NCI-H774 (cell line): ENCODE measurements at places on chromosomes 12 and 14.

DNA sequence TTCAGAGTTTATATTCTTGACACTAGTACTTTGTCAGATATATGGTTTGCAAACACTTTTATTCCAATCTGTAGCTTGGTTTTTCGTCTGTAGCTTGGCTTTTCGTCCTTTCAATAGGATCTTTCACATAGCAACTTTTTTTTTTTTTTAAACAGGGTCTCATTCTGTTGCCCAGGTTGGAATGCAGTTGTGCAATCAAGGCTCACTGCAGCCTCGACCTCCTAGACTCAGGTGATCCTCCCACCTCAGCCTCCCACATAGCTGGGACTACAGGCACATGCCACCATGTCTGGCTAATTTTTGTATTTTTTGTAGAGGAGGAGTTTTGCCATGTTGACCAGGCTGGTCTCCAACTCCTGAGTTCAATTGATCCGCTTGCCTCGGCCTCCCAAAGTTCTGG lies 460.4 kb upstream of the SOX5 start:
- no peak for DNase-seq

DNA sequence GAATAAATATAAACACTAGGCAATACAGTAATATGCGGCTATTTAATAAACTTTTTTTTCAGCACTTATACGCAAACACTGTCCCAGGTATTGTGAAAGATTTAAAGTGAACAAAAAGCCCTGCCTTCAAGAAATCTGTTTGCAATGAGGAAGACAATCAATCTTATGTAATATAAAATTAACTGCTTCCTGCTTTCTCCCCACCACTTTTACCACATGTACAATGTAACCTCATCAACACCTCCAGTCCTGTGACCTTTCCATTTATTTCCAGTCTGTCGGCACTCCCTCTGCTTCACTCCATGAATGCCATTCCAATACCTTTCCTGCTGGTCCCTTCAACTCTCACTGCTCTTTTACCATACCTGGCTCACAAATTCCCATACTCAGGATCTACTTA lies 10.5 kb downstream of the SNX6 start:
- DNase-seq = no peak

DNA sequence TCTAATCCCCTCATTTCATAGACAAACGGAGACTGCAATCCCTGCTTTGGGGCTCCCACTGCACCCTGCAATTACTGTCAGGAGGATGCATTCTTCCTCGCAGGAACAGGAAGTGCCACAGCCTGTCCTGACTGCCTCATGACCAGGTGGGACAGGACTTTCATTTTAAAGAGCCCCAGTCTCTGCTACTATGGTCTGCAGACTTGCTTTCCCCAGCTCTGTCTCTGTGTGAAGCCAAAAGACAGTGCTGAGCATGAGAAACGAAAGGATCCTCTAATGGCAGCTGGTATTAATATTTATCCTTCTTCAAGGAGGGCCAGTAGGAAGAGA lies 60.0 kb upstream of the PNMA1 start:
- no peak for DNase-seq

GRCh38 chr12:53118751-53119300 lies 15.5 kb downstream of the SOAT2 start:
- no peak for DNase-seq

- DNase-seq = no peak
Observed at GRCh38 chr12:106416273-106416672, 58.7 kb downstream of the POLR3B start.

GRCh38 chr14:99224116-99224910 lies 47.7 kb downstream of the BCL11B start:
- DNase-seq = no peak

DNA sequence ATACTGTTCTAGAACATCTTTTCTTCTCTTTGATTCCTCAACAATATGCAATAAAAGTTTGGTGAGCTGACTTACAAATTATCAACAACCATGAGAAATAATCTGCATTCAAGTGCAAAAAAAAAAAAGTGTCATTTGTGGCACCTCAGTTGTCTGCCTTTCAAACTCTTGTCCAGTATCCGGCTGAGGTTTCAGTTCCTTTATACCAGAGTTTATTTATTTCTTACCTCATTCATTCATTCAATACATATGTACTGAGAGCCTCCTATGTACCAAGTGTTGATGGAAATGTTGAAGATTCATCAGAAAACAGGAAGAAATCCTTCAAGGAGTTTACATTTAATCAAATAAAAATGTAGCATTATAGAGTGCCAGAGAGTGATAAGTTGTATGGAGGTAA lies 484.1 kb downstream of the RMST start:
- no peak for DNase-seq

- DNase-seq = no peak
Observed at GRCh38 chr12:120367924-120368788, 808 bp downstream of the MSI1 start.

DNA sequence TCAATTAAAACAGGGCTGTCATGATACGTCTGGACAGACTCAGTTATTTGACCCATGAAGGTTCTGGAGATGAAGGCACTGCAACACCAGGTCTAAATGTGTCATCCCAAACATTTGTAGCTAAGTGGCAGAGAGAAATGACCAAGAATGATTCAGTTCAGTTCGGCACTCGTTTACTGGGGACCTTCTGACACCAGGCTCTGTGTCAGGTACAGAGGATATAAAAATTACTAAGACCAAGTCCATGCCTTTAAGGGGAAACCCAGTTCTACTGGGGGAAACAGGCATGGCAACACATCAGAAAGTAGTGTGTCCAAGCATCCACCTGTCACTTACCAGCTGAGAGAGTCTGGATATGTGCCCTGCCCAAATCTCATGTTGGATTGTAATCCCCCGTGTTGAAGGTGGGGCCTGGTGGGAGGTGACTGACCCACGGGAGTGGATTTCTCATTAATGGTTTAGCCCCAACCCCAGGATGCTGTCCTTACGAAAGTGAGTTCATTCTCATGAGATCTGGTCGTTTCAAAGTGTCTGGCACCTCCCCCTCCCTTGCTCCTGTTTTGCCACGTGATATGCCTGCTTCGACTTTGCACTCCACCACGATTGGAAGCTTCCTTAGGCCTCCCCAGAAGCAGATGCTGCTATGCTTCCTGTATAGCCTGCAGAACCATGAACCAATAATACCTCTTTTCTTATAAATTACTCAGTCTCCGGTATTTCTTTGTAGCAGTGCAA lies 41.9 kb upstream of the BCL2L14 start:
- DNase-seq = no peak

- DNase-seq = no peak
Observed at GRCh38 chr14:52873065-52873464, 77.8 kb downstream of the FERMT2 start.
